ENCODE measurements at places on chromosomes 7 and 10.
A peak's percentile ranks its signal among the peaks of the same experiment; 100 is the strongest.

GRCh38 chr7:157908006-157908782 lies 571.4 kb downstream of the DNAJB6 start:
- no peak for DNase-seq

DNA sequence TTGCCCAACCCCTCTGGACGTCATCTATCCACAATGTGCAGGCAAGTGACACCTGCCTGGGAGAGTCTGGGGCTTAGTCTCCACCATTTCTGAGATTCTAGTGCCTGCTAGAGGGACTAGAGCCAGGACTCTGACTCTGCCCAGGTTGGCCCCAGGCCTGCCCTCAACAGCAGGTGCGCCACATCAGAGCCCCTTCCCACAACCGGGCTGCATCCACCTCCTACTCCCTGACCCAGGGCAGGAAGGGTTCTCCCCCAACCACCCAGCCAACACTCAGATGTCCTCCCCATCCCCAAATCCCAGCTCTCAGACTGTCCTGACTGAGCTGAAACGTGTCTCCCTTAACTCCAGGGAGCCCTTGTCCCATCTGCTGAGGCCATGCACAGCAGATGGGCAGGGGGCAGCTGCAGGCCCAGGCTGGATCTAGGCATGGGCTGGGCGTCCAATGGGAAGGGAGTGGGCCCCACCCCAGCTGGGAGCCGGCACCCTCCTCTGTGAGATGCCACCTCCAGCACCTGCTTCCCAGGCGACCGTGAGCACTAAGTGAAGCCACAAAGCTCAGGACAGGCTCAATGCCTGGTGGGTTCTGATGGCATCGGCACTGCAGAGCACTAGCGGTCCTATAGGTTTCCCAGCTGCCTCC lies 49.2 kb downstream of the RASGEF1A start:
- DNase-seq, result no peak

DNA sequence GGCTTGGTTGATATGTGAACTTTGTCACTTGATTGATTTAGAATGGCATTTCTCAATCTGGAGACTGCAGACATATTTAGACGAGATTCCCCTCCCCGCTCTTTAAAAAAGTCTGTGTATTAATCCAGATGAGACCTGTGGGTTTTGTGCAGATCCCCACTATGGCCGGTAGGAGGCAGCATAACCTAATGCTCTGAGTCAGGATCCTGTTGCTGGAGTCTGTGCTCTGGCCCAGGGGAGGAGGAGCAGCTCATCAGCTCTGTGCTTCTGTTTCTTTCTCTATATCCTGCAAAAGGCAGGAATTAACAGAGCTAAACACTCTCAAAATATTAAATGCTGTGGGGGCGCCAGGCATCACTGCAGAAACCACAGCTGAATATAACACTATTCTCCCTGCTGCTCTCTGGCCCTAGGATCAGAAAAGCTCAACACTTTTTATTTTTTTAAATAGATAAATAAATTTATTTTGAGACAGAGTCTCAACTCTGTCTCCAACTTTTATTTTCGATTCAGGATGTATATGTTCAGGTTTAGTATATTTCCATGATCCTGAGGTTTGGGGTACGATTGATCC lies 23.9 kb upstream of the SEPHS1 start:
- DNase-seq, result peak; percentile 84

DNA sequence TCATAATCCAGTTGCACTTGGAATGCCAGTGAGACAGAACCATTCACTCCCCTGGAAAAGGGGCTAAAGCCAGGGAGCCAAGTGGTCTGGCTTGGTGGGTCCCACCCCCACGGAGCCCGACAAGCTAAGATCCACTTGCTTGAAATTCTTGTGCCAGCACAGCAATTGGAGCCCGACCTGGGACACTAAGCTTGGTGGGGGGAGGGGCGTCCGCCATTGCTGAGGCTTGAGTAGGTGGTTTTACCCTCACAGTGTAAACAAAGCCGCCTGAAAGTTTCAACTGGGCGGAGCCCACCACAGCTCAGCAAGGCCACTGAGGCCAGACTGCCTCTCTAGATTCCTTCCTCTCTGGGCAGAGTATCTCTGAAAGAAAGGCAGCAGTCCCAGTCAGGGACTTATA lies 200.7 kb upstream of the NPSR1 start:
- no peak for DNase-seq

DNA sequence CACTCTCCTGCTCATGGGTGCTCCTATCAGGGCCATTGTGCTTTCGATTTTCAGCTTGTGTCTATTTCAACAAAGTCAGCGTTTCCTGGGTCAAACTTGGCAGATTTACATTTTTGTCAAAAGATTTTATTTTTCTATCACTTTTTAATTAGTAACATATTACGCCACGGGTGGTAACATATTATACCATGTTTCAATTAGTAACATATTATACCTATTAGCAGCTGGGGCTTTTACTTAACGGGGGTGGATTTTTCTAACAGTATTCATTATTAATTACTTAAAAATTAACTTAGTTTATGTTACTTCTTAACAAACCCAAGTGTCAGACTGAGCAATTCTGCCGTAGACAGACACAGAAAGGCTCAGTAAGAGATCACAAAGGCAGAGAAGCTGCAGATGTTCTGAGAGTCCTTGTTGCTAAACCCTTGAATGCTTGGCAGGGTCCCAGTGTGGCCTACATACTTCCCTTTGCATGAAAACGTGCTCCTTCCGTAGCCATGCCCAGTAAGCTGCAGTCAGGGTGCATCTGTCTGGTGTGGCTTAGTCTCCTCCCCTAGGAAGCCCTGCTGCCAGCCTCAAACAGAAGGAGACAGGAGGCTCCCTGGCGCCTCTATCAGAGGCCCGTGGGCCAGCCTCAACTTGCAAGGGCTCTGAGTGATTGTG lies 263.1 kb upstream of the CXCL12 start:
- DNase-seq, result no peak

DNA sequence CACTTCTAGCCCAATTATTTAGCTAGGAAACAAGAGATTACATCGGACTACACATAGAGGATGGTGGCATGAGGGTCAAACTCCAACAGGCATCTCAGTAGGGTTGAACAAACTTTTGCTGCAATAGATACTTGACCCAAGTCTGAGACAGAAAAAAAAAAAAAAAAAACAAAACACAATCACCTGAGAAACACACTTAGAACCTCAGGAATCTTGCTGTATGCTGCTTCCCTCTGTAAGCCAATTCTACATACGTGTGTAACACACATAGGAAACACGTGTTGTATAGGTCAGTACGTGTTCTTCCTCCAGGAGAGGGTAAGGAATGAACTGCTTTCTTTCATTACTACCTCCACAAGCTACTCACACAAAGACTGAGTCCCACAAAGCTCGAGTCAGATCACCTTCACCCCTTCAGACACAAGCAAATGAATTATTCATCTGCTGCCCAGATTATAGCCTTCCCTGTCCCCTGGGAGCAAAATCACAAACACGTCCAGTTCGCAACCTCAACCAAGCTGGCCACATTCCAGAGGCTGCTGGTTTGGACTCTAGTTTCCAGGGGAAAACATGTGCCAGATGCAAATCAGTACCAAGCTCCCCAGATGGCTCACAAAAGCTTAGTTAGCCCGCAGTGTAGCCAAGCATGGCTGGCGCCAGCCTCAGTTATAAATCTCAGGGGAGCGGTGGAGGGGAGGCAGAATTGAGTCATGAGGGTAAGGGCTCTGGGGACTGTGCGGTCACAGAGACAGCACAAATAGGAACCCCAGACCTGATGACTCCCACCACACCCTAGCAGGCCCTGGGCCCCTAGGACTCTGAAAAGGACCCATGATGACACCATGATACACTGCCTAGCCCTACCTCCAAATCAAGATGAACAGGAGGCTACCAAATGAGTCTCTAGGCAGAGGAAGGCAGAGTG lies 15.1 kb downstream of the PSAP start:
- no peak for DNase-seq

- DNase-seq, result no peak
Observed at GRCh38 chr10:124156524-124157260, 63.3 kb upstream of the CHST15 start.

DNA sequence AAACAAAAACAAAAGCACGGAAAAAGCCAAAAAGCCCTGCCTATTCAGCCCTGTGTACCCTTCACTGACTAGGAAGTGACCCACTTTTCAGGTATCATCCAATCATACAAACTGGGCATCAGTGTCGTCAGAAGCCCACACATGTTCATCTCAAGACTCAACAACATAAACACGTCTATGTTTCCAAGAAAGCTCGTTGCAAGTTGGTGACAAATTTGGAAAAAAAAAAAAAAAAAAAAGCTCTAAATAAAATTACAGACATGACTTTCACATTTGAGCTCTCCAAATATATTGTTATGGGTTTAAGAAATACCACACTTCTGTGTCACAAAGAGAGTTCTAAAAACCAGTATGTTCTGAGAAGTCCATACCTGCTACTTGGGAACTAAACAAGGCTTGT lies 204.7 kb upstream of the KLF14 start:
- DNase-seq, result no peak

GRCh38 chr10:51319173-51319435 lies 244.8 kb downstream of the PRKG1 start:
- DNase-seq, result peak; percentile 32

DNA sequence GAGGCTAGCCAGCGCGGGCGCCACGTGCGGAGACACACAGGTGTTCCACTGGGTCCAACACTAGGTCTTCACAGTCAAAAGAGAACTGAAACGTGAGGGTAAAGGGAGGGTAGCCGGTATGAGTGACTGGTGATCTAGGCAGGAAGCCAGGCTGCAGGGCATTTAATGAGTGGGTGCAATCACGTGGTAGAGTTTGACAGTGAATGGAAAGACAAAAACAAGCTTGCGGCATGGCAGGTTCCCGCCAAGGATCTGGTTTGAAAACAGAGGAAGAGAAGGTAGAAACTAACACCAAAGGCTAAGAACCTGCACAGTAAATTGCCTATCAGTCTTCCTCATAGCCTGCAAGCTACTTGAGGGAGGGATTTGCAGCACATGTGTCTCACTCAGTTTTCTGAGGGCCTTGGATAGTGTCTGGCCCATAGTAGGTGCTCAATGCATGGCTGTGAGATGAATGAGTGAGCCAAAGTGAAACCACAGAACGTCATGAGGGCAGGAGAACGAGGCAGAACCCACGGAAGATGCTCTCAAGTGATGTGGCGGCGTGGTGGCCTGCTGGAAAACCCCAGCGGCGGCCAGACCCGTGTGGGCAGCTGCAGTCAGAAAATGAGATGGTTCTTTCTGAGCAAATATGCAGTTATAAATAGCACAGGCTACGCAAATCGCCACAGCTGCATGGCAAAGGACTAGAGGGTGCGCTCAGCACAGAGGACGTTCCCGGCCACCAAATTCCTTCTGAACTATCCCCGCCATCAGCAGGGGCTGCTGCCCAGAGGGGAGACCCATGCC lies 183.6 kb upstream of the NFE2L3 start:
- DNase-seq, result no peak

- no peak for DNase-seq
Observed at GRCh38 chr7:129094501-129094900, 39.6 kb upstream of the TNPO3 start.

DNA sequence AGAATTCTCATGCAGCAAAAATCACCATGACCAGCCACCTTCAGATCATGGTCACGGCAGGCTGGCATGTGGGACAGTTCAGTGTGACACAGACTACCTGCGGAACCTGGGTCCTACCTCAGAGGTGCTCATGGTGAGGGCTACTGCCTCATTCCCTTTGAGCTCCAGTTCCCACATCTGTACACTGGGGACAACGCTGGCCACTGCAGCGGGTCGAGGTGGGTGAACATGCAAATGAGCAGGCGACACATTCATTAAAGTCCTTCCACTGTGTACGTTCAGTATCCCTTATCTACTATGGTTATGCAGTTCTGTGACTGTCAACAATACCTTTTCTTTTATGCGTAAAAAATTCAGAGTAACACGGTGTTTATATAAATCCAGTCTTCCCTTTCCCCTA lies 218.7 kb upstream of the AOAH start:
- DNase-seq, result no peak

GRCh38 chr7:114825423-114825951 lies 96.4 kb upstream of the MDFIC start:
- no peak for DNase-seq

- no peak for DNase-seq
Observed at GRCh38 chr7:112112822-112113255, 93.4 kb downstream of the DOCK4 start.

DNA sequence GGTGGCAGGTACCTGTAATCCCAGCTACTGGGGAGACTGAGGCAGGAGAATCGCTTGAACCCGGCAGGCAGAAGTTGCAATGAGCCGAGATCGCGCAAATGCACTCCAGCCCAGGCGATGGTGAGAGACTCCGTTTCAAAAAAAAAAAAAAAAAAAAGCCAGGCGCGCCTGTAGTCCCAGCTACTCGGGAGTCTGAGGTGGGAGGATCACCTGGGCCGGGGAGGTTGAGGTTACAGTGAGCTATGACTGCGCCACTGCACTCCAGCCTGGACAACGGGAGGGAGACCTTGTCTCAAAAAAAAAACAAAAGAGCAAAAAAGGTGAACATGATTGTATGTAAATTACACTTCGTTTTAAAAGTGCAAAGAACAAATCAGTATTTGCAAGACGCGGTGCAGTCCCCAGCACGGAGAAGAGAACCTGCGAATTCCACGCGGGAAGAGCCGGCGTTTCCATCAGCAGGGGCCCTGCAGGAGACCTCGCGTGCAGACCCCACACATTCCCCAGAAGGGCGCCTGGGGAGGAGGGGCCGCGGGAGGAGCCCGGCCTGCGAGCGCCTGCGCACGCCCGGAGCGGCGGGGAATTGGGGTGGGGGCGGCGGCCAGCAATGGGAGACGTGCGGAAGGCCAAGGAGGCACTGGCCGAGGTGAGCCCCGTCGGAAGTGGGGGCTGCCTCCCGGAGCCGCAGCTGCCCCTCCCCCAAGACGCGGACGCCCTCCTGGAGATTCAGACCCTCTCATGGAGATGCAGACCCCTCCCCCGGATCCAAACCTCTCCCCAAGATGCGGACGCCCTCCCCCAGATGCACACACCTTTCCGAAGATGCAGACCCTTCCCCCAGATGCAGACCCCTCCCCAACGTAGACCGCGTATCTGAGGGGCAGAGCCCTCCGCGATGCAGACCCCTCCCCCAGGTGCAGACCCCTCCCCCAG lies 16.7 kb upstream of the SUN1 start:
- no peak for DNase-seq

GRCh38 chr7:157875230-157876179 lies 538.7 kb downstream of the DNAJB6 start:
- no peak for DNase-seq

- no peak for DNase-seq
Observed at GRCh38 chr10:5688587-5688986, 3.9 kb downstream of the TASOR2 start.

DNA sequence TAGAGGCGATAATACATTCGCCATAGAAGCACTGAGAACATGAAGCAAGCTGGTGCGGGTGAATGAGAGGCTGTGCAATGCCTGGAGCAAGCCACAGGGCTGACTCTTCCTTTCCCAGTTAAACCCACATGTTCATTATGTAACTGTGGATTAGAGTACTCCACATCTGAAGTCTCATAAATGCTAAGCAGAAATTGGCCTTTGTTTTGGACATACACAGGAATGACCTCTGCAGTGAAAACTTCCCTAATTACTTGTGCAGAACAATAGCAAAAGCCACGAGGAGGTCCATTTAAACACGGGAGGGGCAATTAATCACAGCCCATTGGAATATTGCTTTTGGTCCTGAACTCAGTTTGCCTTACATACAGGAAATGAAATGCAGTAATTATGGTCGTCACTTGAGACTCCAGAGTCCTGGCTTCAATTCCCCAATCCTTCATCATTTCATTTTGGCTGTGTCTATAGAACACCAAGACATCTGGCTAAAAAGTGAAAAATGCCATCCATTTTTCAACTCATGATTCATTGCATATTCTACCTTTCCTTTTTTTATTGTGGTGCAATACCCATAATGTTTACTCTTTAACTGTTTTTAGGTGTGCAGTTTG lies 78.7 kb upstream of the CXCL12 start:
- no peak for DNase-seq

Measured in muscle of arm (tissue), 14 donors.